ENCODE measurements at places on chromosomes 11 and 22. TPM values are rescaled to one million over a fixed set of nuclear protein-coding genes. Genes with fewer than 3 reads are reported as not detected.

- H3K27ac ChIP-seq = no peak overlapping the region
- H3K4me1 ChIP-seq = no peaks in the 10 kb centered on the region
- H3K36me3 ChIP-seq = no peaks in the 10 kb centered on the region
- no peak overlapping the region for H3K4me3 ChIP-seq
- DNase-seq = no peak
These were observed 1037.0 kb downstream of the DLG2 start for GRCh38 chr11:84590106-84590505.

GRCh38 chr22:32985899-32986765, 72.0 kb downstream of the SYN3 start:
- no peaks in the 10 kb centered on the region for H3K36me3 ChIP-seq
- H3K27me3 ChIP-seq = no peaks in the 10 kb centered on the region
- no peak overlapping the region for H3K4me3 ChIP-seq
- H3K4me1 ChIP-seq = peaks cover 5% of the 10 kb centered on the region

DNA sequence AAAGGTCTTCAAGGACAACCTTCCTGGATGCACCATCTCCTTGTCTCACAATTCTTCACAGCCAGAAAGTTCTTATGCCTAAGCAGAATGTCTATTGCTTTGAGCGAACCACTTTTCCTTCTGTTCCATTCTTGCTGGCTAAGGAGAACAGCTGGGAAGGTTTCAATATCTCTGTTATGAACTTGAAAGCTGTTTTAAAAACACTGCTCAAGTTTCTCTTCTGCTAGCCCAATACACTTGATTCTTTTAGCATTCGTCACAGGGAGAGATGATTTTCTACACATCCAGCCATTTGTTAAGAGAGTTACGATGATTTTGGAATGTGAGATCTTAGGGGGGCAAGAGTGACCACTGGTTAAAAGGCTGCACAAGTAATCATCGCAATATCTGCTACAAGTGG, 249.3 kb downstream of the KIRREL3 start:
- no peak for DNase-seq
- H3K27me3 ChIP-seq = peaks cover 10% of the 10 kb centered on the region
- H3K4me3 ChIP-seq = no peak overlapping the region
- no peaks in the 10 kb centered on the region for H3K36me3 ChIP-seq

DNA sequence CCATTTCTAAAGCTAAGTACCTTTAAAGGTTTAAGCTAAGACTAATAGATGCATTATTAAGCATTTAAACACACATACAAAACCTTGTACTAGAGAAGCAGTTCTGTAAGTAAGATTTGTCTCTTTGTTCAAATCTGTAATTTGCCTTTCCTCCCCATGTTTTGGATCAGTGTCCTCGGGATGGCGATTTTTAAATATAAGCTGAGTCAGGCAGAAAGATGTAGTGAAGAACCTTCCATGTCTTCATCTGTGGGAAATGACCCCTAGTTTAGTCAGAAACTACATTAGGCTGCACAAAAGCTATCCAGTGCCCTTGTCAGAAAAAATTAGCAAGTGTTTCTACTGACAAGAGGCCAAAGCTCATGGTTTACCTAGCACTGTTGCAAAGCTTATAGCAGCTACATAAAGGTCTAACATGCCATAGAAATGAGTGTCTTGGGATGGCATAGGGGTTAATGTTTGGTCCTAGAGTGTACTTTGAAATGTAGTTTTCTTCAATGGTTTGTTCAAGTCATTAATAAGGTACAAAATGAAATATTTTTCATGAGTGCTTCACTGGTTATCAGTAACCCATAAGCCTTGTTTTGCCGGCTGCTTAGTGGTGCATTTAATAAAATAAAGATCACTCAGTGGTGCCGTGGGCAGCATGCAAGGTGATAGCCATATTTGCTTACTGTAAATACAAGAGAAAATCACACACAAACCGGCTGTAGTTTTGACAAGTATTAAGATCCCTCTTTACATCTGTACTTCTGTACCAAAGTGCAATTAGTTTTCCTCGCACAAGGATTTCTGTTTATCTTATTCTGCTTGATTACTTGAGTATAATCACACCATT, 139.8 kb downstream of the ELP4 start:
- H3K36me3 ChIP-seq = no peaks in the 10 kb centered on the region
- no peak overlapping the region for H3K4me3 ChIP-seq
- DNase-seq = no peak

GRCh38 chr11:8729837-8730696, 47.5 kb downstream of the RPL27A start:
- no peak overlapping the region for H3K27ac ChIP-seq
- no peaks in the 10 kb centered on the region for H3K27me3 ChIP-seq
- DNase-seq = no peak
- H3K4me1 ChIP-seq = peaks cover 32% of the 10 kb centered on the region

DNA sequence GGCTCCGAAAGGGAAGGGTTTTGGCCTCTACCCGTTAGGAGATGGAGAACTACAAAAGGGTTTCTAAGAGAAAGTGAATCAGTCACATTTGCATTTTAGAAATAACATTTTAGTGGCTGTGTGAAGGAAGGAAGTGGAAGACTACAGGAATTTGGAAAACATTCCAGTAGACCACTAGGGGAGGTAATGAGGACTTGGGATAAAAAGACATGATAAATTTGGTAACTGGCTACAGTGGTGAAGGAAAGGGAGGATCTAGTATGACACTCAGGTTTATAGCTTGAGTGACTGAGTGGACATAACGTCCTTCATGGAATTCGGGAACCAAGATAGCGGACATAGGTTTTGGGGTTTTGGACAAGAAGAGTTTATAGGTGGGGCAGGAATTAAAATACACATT, 7.0 kb upstream of the RRM1 start:
- no peaks in the 10 kb centered on the region for H3K27me3 ChIP-seq
- DNase-seq = no peak
- no peak overlapping the region for H3K4me3 ChIP-seq
- H3K27ac ChIP-seq = no peak overlapping the region

DNA sequence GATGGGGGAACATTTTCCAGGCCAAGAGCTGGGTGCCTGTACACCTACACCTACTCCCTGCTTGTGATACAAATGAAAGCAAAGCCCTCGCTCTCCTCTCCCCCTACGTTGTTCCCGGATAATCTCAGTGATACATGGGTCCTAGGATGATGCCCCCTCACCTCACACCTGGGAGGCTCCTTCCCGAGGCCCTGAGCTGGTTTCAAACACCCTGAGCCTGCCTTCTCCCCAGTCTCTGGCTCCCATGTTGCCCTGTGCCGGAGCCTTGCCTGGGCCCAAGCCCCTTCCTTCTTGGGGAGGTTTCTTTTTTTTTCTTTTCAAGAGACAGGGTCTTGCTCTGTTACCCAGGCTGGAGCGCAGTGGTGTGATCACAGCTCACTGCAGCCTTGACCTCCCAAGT, 23.3 kb downstream of the TRMU start:
- peaks cover 50% of the 10 kb centered on the region for H3K36me3 ChIP-seq
- no peaks in the 10 kb centered on the region for H3K27me3 ChIP-seq

- no peak for DNase-seq
- peaks cover 18% of the 10 kb centered on the region for H3K36me3 ChIP-seq
- no peak overlapping the region for H3K27ac ChIP-seq
- no peaks in the 10 kb centered on the region for H3K27me3 ChIP-seq
These were observed 53.1 kb downstream of the YAP1 start for GRCh38 chr11:102163368-102163767.

DNA sequence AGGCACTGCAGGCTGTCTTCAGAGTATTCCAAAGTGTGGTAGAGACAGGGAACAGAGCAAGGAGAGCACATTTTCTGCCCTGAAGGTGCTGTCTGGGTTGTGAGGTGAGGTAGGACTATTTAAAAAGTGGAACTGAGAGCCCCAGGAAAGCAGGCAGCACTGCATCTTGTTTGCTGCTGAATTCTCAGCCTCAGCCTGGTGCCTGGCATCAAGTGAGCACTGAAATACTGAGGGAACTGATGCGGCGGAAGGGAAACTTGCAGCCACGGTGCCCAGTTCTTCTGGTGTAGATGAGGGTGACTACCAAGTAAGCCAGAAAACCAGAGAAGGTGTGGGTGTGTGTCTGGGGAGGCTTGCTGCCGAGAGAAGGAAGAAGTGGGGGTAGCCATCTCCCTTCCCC, 59.5 kb downstream of the TNRC6B start:
- no peak for DNase-seq
- H3K27me3 ChIP-seq = no peaks in the 10 kb centered on the region
- no peak overlapping the region for H3K27ac ChIP-seq
- no peaks in the 10 kb centered on the region for H3K4me1 ChIP-seq
- no peak overlapping the region for H3K4me3 ChIP-seq

DNA sequence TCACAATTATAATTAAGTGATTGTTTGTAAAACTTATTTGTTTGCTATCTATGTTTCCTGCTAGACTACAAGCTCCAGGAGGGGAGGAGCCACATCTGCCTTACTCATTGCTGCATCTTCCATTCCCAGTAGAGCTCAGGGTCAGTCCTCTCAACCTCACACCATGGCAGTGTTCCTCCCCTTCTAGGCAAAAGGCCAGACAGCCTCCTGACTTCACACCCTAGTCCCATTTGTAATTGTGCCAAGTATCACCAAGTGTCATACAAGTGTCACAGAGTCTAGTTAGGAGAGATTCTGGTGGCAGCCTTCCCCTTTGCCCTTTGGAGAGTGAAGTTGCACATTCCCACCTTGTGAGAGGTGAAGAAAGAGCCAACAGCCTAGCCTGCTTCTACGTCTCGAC, 490.4 kb downstream of the INSC start:
- no peaks in the 10 kb centered on the region for H3K27me3 ChIP-seq
- no peak for DNase-seq
- H3K4me3 ChIP-seq = no peak overlapping the region
- H3K27ac ChIP-seq = no peak overlapping the region
- H3K4me1 ChIP-seq = peaks cover 7% of the 10 kb centered on the region
- H3K36me3 ChIP-seq = no peaks in the 10 kb centered on the region

DNA sequence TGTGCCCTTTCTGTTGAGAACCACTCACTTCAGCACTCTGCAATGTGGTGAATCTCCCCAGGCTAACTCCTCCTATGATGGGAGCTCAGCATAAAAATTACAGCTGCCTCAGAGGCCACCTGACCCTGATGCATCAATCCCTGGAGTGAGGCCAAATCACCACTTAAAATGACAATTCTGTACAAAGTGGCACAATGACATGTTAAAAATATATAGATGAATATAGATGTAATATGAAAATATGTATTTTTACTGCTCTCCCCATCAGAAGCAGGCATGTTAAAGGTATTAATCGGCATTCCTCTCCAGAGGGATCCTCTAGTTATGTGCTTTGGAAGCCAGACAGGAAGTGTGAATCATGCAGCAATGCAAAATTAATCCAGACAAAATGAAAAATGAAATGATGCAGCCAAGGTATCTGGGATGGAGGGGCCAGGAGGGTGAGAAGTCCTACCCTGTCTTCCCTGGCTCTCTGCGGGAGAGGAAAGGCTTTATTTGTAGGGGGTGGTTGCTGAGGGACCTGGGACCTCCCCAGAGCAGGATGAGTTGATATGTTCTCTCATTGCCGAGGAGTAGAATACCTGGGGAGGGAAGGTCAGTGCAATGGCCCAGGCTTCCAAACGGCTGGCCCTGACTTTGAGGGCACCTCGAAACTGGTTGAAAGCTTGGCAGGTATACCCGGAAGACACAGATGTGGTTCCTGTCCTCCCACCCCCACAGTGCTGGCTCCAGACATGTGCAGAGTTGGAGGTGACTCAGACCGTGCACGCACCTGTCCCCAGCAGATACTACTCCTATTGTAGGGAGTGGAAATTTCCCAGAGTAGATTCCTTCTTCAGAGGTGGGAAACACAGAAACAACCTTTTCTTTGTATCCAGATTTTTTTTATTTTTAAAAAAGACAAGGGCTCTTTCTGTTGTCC, 347.9 kb upstream of the NCAM1 start:
- DNase-seq = no peak
- H3K4me1 ChIP-seq = peaks cover 3% of the 10 kb centered on the region

- DNase-seq = peak; percentile 31
- no peak overlapping the region for H3K27ac ChIP-seq
- no peaks in the 10 kb centered on the region for H3K36me3 ChIP-seq
These were observed 103.6 kb upstream of the HSD17B12 start for GRCh38 chr11:43576803-43577521.

DDI1 gene
- not detected for polyA plus RNA-seq

ART1 gene
- not detected for polyA plus RNA-seq

MMP27 gene
- 0.24 TPM for polyA plus RNA-seq

LYVE1 gene
- 49.3 TPM for polyA plus RNA-seq

PDE2A gene
- 15.1 TPM for polyA plus RNA-seq

DCHS1 gene
- 17.1 TPM for polyA plus RNA-seq

MN1 gene
- 5.8 TPM for polyA plus RNA-seq

SERHL2 gene
- polyA plus RNA-seq = 2.9 TPM

ASCL2 gene
- polyA plus RNA-seq = 15.8 TPM

NLRP14 gene
- 0.82 TPM for polyA plus RNA-seq

Data from large intestine (tissue), 12 donors.